Skin of body (tissue), 3 donors: ENCODE measurements at places on chromosomes 2 and 18. TPM values are rescaled to one million over a fixed set of nuclear protein-coding genes. Genes with fewer than 3 reads are reported as not detected.

DNA sequence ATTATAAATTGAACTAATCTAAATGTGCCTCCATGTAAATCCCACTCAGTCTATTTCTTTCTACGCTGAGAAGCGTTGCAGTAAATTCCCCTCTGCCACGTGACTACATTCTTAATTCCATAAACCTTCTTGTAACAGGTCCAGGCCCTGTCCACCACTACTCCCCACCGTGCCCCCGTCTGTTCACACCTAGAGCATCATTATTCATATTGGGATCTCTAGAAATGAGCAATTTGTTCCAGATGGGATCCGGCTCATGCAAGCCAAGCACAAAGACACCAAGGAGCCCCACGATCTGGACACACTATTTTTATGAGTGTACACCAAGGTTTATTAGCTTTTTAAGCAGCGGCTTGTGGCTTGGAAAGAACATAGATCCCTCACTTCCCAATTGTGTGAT is 38.2 kb downstream of the BOLA3 start:
- DNase-seq, result no peak

DNA sequence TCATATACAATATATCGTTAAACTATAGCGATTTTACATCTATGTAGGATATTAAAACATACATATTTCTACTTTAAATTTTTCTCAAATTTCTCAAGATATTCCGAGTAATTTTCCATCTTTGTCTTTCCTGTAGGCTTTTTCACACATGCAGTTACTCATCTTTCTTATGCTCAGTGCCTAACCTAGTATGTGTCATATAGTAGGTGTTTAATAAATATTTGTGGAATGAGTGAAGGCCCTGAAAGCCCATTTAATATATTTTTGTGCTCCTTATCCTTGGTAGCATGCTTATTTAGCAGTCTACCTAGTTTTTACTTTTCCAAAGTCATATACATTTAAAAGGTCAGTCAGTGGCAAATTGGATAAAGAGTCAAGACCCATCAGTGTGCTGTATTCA is 67.3 kb downstream of the ITGB6 start:
- DNase-seq, result no peak

DNA sequence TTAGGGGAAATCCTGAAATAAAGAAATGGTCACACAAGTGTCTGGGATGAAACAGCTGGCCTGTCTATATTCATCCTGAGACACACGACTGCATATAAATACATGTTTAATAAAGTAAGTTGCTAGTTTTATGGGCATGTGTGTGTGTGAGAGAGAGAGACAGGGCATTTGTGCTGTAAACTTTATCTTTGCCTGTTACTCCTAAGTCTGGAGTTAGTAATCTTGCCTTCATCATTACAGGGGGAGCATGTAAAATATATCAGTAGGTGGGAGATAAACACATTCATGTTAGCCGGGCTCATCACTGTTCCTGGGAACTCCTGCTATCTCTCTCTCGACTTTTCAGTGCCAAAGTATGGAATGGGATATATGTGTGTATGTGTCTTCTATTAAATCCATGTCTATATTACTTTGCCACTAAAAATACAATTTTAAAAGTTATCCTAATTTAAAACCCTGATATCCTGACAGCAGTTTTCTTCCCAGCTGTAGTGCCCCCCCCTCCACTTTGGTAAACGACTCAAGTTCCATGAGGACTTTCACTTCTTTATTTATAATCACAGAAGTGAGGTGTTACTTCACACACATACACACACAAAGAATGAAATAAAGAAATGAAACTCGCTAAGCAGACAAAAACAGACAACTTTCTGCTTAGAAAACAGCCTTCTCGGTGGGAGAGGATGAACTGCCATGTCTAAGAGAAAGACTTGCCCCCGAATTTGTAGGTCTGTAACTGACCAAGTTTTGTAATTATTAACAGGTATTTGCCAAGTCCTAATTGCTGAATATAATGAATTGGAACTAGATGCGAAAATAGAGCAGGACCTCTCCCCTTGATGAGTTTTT is 947 bp downstream of the ZEB2 start:
- DNase-seq, result peak; percentile 51

DNA sequence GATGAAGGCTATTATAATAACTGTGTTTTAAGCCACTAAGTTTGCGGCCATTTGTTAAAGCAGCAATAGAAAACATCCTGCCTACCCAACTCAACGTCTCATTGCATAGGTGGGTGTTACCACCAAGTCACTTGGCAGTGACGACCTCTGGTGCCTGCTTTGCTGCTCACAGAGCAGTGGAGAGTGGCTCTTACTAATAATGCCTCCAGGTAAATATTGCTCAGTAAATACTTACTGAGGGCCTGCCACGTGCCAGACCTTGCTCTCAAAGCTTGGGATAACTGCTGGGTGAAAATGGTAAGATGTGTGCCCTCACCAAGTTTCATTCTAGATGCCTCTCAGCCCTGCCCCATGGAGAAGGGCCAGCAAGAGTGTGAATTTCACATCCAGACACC is 27.7 kb downstream of the ITGA6 start:
- DNase-seq, result no peak

DNA sequence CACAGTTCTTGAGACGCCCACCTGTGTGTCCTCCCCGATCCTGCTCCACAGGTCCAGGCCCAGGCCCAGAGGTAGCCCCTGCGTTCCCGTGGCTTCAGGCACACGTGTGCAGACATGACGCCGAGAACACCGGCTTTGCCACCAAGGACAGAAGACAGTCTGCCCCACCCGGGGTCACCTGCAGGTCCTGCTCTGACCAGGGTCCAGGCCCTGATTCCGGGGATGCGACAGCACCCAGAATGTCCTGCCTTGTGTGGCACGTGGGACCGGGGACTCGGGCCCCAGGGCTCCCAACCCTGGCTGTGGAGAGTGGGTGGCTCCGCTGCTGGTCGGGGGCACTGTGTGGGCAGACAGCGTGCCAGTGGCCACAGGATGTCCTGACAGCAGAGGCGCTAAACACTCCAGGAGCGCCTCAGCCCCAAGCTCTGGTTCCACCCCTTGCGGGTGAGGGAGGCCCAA is 36.9 kb downstream of the ADI1 start:
- DNase-seq, result no peak

DNA sequence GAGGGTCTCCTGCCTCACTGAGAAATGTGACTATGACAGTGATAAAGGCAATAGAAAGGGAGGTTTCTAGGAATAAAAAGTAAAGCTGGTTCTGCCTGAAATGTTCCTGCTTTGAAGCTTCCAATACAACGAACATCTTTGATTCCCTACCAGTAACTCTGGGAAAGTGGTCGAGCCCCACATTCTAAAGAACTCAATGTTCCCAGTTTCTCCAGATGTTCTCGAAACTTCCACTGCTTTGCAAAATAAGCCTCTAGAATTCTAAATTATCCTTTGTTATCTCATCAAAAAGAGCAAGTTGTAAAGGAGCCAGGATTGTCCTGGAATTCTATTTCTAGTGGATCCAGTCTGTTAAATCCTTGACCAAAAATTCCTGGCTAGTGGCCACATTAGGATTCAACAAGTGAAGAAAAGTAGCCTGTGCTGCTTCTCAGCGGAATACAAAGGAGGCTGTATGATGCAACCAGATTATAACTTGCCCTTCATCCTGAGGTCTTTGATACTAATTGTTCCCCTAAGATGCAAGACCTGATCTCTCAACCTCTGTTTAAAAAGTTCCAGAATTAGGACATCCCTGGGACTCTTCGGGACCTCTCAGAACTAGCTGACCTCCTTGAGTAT is 8.4 kb downstream of the SCN7A start:
- DNase-seq, result peak; percentile 3

DNA sequence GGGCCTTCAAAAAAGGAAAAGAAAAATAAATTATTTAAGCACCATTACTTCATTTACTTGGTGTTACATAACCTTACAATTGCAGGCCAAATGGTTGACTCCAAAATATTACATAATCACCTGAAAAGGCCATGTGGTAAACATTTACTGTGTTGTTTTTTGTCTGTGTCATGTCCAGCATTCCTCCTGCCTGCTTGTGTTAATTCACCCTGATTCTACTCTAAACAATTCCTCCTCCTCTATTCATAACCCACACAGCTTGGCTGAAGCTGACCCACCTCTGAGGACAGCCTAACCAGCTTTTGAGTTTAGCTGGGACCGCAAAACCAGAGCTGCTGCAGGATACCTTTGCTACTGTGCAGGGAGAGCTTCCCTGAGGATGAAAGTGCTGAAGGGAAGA is 35.4 kb downstream of the TMX3 start:
- DNase-seq, result no peak

GRCh38 chr2:35794796-35795450 is 560.7 kb upstream of the CRIM1 start:
- DNase-seq, result no peak

GRCh38 chr2:160271171-160272086 is 71.4 kb upstream of the ITGB6 start:
- DNase-seq, result peak; percentile 29

- DNase-seq, result no peak
These were observed 1.7 kb upstream of the CELF4 start for GRCh38 chr18:37567061-37567993.

- peak; percentile 93 for DNase-seq
These were observed 1.4 kb downstream of the NRP2 start for GRCh38 chr2:205683502-205684367.

DNA sequence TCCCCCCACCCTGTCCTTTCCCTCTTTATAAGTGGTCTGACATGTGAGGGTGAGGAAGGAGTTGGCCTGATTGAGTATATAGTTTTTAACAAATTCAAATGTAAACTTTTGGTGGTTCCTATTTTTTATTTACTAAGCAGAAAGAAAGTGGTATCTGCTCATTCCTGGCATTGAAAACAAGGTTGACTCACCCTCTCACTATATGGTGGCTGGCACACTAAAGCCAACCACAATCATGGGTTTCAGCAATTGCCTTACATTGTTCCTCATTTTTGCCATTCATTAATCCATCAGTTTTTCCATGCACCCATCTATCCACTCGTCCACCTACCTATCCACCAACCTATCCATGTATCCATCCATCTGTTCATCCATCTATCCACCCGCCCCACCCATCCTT is 75.4 kb upstream of the IGFBP5 start:
- DNase-seq, result no peak

- DNase-seq, result no peak
These were observed 13.1 kb upstream of the MFF start for GRCh38 chr2:227311861-227312506.

GRCh38 chr2:99256677-99257076 is 1.2 kb upstream of the LYG2 start:
- no peak for DNase-seq

DNA sequence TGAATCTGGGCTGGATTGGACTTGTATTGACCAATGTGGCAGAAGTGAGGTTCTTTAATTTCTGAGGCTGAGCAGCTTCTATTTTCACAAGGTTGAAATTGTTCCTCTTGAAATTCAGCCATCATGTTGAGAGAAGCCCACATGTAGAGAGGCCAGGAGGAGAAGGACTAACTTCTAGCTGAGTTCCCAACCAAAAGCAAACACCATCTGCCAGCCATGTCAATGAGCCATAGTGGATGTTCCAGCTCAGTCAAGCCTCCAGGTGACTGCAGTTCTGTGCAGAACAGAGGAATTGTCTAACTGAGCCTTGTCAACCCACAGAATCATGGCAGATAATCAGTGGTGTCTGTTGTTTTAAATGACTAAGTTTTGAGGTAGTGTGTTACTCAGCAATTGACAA is 110.6 kb upstream of the ACVR1 start:
- no peak for DNase-seq

GRCh38 chr2:239612133-239612532 is 211.3 kb upstream of the HDAC4 start:
- DNase-seq, result no peak

DNA sequence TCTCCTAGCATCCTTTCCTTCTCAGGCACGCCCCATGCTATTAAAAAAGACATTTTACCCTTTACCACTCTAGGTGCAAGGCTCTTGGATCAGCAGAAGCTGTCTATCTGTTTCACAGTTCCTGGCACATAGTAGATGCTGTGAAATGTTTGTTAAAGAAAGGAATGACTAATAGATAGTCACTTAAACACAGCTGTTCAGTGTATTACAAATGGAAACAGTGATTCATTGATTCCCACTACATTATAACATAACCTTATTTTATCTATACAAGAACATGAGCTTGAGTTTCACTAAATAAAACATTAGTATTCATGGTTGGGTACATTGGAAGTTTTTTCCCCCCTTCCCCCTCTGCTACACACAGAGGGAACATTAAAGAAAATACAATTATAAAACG is 142.1 kb downstream of the ASXL3 start:
- DNase-seq, result no peak

DNA sequence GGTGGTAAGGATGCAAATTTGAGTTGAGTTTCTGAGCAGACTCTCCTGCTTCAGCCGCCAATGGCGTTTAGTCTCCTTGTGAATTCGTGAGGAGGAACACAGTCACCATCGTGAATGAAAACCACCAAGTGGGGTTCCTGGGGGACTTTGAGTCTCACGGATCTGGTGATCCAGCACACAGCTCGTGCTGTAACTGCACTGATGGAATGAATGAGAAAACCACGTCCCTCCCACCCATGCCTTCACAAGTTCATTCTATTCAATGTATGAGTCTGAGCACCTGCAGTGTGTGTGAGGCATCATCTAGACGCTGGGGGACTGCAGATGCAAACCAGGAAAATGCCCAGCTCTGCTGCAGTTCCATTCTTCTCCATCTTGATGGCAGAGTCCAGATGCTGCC is 127.9 kb downstream of the PIEZO2 start:
- no peak for DNase-seq

The ANO7 gene
- total RNA-seq, result 0.79 TPM

The MRPS9 gene
- total RNA-seq, result 20.5 TPM

The ELOA2 gene
- total RNA-seq, result not detected

The CNDP1 gene
- total RNA-seq, result 0.10 TPM

The CCBE1 gene
- 9.3 TPM for total RNA-seq

The RAB6C gene
- total RNA-seq, result not detected

The ST8SIA3 gene
- not detected for total RNA-seq

The MYO5B gene
- total RNA-seq, result 12.7 TPM

The RAB17 gene
- 0.59 TPM for total RNA-seq

The TFCP2L1 gene
- 4.9 TPM for total RNA-seq
